ENCODE measurements at places on chromosomes 16 and 17.

DNA sequence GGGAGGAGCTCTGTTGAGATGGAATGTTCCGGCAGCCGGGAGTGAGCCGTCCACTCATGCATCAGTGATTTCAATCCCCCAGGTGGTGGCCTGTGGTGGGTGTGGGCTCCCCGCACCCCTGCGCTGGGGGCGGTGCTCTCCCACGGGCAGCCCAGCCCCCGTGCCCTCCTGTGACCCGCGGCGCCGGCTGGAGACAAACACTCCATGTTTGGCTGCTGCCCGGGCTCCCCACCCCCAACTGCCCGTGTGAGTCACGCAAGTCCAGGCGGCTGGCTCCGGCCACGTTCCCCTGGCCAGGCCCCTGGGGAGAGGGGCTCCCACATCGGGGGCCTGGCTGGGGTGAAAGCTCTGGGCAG lies 29.4 kb downstream of the CACNA1H start:
- no peak for DNase-seq

GRCh38 chr17:59435238-59435637 lies 103.8 kb downstream of the YPEL2 start:
- DNase-seq = no peak

DNA sequence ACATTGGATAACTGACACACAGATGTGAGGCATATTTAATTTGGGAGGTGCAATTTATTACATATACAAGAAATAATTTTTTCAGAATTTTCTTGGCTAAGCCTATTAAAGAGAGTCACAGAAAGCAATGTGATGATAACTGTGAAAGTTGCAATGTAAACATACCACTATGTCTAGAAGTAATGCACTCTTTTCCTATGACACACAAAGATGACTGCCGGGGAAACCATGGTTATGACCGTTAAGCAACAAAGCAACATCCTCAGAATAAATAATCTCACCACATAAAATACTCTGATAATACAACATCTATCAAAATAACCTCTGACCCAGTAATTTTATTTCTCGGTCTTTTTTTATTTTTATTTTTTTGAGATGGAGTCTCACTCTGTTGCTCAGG lies 10.5 kb upstream of the QRICH2 start:
- no peak for DNase-seq

DNA sequence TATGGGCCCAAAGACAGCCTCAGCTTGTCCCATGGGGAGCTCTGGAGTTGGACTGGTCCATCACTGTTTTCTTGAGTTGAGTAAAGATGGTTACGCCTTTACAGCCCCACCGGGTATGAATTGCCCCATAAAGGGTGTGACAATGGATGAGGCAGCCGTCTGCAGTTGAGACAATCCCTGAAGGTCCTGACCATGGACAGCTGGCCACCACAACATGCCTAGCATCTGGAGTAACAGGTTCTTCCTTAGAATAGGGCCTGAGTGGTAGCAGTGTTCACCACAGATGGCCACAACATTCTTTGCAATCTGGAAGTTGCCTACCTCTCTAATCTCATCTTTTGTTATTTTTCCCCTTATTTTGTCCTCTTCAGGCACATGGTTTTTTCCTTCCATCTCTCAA lies 51.5 kb upstream of the HS3ST2 start:
- DNase-seq = no peak

DNA sequence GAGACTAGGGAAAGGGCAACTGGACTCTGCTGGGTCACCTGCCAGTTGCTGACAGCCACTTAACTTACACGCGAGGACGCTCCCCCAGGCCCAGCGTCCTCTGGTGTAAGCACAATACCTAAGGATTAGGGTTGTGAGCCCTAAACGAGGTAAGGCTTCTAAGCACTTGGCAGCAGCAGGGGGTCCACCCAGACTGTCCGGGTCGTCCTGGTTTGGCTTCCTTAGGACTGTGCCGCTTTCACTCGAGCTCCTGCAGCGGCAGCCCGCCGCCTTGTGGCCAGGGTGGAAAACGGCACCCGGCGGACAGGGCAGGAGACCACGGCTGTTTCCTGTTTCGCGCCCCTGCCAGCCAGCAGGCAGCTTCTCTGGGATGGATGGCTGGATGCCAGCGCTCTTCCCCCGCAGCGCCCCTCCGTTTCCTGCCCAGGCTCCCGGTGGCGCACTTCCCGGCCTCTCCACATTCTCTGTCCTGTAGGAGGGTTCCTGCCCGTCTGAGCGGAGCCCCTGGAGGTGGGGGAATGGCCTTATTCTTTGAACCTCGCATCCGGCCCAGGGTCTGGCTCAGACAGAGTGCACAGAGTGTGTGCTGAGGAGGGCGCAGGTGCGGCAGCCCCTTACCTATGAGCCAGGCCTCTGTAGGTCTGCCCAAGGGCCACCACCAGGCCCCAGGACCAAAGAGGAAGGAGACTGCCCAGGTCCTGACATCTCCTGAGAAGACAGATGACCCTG lies 47.0 kb upstream of the AMZ2 start:
- peak; percentile 74 for DNase-seq

DNA sequence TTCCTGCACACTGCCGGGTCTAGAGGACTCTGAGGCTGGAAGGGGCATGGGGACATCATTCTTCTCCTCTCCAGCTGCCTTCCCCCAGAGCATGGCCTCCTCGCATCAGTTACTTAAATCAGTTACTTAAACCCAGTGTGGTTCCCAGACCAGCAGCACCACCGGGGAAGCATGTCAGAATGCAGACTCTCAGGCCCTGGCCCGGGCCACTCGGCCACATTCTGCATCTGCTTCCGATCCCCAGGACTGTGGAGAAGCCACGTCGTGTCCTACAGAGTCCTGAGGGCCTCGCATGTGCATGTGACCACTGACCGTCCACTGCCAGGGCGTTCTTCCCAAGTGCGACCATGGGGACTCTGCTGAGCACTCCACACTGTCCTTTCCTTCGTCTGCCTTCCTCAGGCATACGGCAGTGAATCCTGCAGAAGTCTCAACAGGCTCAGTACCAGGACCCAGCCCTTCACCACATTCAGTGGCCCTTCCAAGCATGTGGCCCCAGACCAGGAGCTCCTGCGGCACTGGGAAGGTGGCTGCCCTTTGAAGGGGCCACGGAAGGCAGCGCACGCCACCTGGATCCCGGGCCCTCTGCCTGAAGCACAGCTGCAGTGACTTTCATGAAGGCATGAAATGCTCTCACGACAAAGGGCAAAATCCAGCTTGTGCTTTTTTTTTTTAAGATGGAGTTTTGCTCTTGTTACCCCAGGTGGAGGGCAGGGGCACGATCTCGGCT lies 46.9 kb upstream of the RASD1 start:
- no peak for DNase-seq

GRCh38 chr16:56576585-56577299 lies 11.9 kb downstream of the MT4 start:
- no peak for DNase-seq

DNA sequence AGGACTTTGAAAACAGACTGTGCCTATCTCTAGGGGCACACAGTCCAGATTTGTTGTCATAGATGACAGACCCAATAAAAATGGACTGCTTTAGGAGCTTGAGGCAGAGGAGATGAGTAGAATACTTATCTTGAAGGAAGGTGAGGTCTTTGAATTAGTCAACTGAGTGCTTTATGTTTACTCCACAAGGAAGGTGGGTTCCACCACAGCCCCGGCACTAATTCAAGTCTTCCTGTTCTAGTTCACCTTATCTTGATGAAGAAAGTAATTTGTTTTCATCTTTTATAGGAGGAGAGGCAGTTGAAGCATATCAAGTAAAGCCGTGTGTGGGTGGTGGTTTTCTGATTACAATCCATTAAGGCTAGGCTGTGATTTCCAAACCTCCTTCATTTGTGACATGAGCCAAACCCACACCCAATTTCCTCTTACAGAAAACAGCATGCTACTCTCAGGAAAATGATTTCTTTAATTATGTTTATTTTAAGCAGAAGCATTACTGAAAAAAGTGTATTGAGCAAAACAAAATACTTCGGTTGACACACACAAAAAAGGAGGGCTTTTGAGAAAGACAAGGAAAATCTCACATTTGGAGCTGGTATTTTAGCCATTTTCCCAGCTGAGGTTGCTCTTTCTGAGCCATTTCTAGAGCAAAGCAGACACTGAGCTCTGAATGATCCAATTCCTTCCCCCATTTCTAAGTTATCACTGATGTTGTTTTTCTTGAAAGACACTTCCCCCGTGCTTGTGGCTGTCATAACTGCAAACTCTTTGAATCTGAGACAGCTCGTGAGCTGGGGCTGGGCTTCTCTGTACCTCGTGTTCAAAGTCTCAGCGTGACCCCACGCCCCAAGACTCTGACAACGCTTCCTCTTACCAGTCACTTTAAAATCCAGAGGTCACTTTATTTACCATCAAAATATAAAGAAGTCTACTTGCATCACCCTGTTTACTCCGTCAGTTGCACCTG lies 35.4 kb downstream of the CDRT15 start:
- no peak for DNase-seq

DNA sequence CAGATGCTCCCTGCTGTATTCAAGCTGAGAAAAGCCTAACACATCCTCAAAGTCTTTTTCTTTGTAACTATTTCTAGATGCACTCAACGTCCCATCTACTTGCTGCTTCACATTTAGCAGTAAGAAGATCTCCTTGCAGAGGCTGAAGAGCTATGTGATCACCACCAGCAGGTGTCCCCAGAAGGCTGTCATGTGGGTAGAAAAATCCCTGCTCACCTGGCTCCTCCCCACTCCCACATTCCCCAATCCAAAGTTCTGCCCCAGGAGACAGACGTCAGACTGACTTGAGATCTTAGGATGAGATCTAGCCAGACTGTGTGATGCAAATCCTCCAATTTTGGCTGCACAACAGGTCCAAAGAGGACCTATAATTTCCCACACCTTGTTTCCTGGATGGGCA lies 1.1 kb downstream of the CCL13 start:
- DNase-seq = no peak

DNA sequence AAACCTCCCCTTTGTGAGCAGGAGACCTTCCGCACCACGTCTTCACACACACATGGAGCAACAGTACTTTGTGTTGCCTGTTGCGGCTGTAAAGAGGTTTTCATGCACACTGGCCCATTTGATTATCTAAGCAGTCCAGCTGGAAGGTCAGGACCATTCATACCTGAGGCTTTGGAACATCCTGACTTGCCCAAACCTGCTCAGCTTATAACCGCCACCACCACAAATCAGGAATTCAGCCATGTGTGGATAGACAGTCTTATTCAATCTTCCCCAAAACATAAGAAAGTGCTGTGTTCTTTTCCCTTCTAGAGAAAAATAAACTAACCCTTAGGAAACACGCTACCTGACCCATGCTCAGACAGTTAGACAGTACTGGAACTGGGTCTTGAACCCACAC lies 81.6 kb upstream of the XYLT1 start:
- peak; percentile 77 for DNase-seq

GRCh38 chr17:4891411-4892410 lies 7.6 kb upstream of the C17orf107 start:
- DNase-seq = no peak

- DNase-seq = no peak
Observed at GRCh38 chr17:48575066-48575582, 3.0 kb downstream of the HOXB4 start.

GRCh38 chr16:8892101-8892575 lies 10.0 kb downstream of the LITAFD start:
- no peak for DNase-seq

DNA sequence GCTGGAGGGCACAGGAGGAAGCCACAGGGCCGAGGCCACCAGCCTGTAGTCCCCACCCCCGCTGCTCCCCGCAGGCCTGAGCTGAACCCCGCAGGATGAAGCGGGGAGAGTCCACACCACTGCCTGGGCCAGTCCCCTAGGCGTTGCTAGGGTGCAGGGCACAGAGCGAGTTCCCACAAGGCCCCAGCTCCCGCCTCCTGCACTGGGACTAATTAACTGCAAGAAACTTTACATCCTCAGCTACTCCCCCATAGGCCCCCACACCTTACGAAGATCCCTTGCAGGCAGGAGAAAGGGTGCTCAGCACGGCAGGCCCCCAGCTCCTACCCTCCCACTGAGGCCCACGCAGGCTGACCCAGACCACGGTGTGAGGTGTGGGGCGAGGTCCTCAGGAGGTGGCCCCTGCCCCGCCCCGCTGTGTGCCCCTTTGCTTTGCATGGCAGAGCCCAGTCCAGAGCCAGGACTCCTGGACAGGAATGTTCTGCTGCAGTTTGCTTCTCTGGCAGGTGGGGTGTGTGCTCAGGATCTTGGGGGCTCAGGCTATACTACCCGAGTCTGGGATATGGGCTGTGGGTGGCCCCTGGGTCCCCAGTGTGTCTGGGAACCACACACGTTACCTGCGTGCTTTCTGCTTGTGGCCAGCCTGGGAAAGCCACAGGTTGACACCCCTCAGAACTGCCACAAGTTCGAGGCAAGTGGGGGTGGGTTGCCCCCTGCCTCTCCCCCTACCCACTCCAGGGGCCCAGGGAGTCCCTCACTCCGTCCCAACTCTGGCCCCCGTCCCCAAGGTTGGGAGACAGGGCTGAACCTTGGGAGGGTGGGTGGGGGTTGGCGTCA lies 1.2 kb downstream of the GNG13 start:
- DNase-seq = no peak

DNA sequence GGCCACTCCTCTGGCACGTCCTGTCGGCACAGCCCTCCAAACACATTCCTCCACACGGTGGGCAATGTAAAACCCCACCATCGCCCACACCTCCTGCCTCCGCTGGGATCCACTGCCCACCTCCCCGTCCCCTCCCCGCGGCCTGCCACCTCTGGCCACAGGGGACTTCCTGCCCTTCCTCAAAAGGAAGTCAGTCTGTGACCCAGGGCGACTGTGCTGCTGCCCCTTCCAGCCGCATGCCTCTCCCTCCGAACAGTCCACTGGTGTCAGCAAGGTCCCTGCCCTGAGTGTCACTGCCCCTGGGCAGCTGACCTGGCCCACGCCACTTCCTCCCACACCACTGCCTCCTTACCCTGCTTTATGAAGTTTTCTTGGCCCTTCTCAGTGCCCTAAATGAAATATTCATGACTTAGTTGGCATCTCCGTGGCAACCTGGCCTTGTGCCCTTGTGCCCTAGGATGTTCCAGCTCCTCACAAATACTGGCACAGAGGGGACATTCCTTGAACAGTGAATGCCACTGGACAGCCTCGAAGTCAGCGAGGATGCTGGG lies 2.0 kb downstream of the PLD6 start:
- DNase-seq = no peak
